ENCODE measurements at places on chromosomes 1 and 21.

- no peak for DNase-seq
These were observed 68.3 kb downstream of the CLIC6 start for GRCh38 chr21:34737115-34737514.

DNA sequence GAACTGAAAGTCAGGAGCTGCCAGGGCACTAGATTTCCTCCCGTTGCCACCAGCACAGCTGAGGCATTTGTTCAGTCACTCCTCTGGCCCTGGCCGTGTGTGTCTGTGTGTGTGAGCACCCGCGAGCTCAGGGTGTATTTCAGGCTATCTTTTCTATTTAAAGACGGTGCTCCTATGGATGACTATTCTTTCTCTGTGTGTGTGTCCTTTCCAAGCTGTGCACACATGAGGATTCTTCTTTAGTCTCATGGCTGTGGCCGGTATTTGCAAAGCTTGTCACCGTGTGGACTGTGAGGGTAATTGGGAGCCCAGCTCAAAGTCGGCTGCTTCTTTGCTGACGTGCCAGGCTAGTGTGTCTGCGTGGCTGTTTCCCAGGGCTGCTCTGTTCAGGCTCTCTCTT, 3.0 kb upstream of the KCND3 start:
- no peak for DNase-seq

DNA sequence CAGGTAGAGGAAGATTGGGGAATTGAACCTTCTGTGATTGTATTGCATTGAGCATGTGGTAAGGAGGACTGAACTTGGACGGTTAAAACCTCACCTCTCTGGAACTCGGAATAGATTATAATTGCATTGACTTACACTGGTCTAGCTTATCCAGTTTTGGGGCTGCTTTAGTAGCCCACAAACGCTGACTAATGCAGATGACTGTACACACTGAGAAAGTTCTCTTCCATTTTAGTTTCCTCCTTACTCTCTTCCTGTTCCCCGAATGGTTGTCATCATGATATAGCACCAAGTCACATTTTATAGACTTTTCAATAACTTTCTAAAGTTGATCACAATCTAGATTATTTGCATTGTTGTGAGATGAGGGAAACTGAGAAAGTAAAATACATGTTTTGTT, 78.2 kb downstream of the NFIA start:
- DNase-seq: no peak

DNA sequence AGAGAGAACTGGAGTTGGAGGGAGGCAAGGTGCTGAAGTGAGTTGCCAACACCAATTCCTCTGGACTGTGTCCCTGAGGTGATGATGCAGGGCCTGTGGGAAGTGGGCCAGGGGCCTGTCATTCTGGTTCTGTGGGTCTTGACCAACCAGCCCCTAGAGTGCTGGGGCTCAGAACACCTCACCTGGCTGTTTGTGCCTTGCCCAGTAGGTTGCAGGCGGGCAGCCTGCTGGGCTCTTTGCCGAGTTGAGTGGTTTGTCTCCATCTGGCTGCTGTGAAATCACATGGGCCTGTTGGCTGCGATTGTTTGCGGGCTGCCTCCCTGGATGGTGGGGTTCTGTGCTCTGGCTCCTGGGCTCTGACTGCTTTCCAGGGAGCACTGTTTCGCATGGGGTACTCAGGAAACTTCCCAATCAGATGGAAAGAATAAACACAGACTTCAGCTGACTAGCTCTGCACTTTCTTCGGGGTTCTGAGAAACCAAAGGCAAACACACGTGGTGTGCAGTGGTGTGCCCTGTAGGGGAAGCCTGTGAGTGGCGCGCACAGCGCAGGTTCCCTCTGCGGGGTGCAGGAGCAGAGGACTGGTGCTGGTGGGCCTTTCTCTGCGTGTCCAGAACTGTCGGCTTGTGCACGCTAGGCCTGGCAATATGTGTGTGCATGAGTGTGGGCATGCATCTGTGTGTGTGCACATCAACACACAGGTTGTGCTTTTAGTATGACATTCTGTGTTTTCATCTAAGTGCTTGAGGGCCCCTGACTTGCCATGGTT, 95.1 kb downstream of the RHOU start:
- no peak for DNase-seq
